ENCODE measurements at places on chromosomes 6 and 20. TPM values are rescaled to one million over a fixed set of nuclear protein-coding genes. Genes with fewer than 3 reads are reported as not detected.

Gene ABHD16B
- not detected for total RNA-seq

Gene ISM1
- not detected for total RNA-seq

Gene RBL1
- 28.4 TPM for total RNA-seq

Gene CDK19
- 25.9 TPM for total RNA-seq

Gene SLC24A3
- 0.99 TPM for total RNA-seq

Gene ROS1
- not detected for total RNA-seq

Gene CCDC28A
- total RNA-seq = 24.3 TPM

- DNase-seq = no peak
Observed at GRCh38 chr20:2144850-2145249, 43.2 kb downstream of the STK35 start.

DNA sequence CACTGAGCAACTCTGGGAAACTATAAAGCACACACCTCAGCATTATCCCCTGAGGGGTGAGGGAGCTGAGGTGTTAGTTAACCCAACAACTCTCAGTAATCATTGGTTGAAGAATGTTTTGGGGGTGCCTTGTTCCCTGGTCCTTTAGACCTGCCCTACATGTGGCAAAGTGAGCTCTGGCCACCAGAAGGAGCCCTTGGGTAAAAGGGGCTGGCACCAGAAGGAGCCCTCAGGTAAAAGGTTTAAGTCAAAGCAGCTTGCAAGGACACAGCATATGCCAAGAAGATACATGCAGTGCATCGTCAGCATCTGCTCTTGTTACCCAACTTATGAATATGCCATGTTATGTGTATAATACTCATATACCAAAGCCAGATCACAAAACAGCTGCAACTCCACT is 1081.7 kb downstream of the KIF16B start:
- DNase-seq = no peak

GRCh38 chr6:112906726-112907125 is 559.6 kb downstream of the RFPL4B start:
- no peak for DNase-seq

GRCh38 chr20:46651091-46651962 is at the start of gene SLC13A3:
Gene SLC13A3 (minus strand): TSS chr20:46651459. CDS start chr20:46651421, 38 bp downstream.
- DNase-seq = no peak

DNA sequence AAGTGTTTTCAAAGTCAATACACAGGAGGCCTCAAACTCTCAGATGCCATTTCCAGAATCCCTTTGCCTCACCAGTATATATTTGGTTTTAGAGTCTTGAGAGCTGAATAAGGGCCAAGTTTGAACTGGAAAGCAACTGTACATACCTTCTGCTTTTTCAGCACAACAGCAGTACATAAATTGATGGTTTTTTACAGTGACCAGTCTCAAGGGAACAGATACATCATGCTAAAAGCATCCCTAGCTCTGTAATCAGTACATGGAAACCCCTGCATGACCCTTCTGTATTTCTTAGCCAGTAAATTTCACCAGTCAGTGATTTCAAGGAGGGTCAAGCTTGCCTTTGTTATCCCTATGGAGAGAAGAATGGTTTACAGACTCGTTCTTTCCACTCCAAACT is 40.6 kb upstream of the ECHDC1 start:
- no peak for DNase-seq

DNA sequence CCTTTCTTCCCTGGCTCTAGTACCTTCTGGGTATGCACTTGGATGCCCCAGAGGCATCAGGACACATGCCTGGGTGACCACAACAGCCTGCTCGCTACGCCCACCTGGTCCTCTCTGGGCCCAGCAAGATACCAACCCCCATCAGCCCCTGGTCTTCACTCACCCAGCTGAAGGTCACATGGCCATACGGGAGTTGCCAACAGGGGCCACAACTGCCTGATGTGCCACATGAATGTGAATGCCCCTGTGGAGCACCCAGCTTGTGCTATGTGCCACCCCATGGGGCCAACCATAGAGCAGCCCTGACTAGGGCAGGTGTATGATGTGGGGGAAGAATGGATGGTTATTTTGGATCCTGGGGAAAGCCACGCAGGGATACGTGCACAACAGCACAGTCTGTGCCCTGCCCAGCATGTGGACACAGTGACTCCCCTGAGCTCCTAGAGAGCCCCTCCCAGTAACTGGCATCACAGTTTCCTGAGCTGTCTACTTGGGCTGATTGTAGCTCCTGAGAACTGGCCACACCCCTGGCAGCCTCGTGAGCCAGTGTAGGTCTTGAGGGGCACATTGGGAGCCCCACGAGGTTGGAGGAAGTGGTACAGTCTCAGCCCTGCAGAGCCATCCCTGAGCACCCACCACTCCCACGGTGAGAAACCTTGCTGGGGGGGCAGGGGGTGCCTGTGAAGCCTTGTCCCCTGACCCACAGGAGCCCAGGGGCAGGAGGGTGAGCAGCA is 10.5 kb upstream of the PCMTD2 start:
- DNase-seq = no peak

DNA sequence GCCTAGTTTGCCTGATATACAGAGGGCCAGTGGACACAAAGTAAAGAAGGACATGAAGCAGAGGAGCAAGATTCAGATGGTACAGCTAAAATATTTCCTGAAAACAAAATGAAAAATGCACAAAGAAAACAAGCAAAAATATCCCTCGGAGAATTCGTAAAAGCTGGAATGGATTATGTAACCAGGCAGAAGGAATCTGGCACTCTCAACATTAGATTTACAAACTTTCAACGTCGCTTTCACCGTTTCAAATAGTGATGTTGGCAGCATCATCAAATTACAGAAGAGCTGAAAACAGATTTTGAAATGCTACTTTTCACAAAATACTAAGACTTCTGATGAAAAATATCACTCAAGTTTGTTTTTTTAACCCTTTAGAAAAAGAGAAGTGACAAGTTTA is 11.7 kb downstream of the SMLR1 start:
- DNase-seq = no peak

- no peak for DNase-seq
Observed at GRCh38 chr6:138239774-138240173, 21.5 kb upstream of the PBOV1 start.

DNA sequence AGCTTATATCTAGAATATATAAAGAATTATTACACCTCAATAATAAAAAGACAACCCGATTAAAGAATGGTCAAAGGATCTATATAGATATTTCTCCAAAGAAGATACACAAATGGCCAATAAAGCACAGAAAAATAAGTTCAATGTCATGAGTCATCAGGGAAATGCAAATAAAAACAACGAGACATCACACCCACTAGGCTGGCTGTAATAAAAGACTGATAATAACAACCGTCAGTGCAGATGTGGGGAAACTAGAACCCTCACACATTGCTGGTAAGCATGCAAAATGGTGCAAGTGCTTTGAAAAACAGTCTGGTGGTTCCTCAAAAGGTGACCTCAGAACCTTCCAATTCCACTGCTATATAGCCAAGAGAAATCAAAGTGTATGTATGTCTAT is 33.0 kb downstream of the TBX18 start:
- DNase-seq = no peak

- no peak for DNase-seq
Observed at GRCh38 chr6:101203664-101204063, 189.8 kb upstream of the GRIK2 start.

- peak; percentile 21 for DNase-seq
Observed at GRCh38 chr6:108115598-108116058, 41.1 kb upstream of the OSTM1 start.

DNA sequence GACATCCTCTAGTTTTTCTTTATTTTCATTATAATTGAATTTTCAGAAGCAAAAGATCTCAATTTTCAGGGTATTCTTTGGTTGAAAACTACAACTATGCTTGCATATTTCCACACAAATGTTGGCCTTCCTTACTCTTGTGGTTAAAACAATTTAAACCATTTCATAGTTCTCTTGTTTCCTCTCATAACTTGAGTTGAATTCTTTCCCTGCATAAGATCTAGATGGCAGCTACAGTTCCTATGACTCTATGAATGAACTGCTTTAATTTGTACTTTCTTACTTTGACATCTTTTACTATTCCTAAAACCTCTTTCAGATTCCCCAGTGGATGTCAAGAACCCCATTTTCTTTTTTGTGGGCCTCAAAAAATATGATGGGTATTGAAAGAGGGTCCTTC is 564.5 kb downstream of the NKAIN2 start:
- DNase-seq = no peak

Measured in natural killer cell (primary cell).